ENCODE measurements at places on chromosomes 7 and 10. TPM values are rescaled to one million over a fixed set of nuclear protein-coding genes. Genes with fewer than 3 reads are reported as not detected.

The CHST15 gene
- total RNA-seq = 6.1 TPM

The ASB15 gene
- total RNA-seq = not detected

The TMEM213 gene
- total RNA-seq = not detected

The UNCX gene
- not detected for total RNA-seq

The CLCN1 gene
- 0.68 TPM for total RNA-seq

The TMEM130 gene
- not detected for total RNA-seq

The TRUB1 gene
- total RNA-seq = 13.6 TPM

- ATAC-seq = no peak
Observed at GRCh38 chr10:61475449-61475873, 22.3 kb upstream of the TMEM26 start.

- ATAC-seq = no peak
Observed at GRCh38 chr7:12596225-12596790, 25.8 kb downstream of the SCIN start.

GRCh38 chr7:147044941-147045340 is 928.3 kb downstream of the CNTNAP2 start:
- ATAC-seq = no peak

GRCh38 chr7:43621729-43622448 is 39.0 kb downstream of the STK17A start:
- no peak for ATAC-seq

- ATAC-seq = peak; percentile 17
Observed at GRCh38 chr10:84523526-84523925, 195.1 kb downstream of the CCSER2 start.

DNA sequence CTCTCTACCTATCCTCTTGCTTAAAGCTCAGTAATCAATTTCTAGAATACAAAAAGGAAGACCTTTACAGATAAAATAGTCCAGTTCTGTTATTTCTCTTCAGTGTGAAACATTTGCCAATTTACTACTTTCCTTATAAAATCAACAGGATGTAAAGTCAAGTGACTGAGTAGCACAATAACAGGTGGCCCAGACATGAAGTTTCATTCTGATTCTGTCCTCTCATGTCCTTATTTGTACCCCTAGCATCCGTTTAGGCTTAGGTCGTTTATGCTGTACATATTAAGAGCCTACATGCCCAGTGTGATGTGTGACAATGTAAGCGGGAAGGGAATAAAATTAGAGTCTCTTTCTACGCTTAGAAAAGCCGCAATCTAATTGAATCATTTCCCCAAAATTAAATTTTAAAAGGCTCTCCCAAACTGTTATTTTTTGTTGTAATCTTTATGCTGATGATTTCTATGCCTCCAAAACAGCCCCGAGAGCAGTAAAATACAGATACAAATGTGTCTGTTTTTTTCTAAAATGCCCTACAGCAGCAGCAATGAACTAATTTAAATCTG is 29.1 kb downstream of the EPC1 start:
- ATAC-seq = peak; percentile 41

GRCh38 chr7:20786779-20787659 is at the start of gene SP8:
SP8 (minus strand) TSS chr7:20786886; CDS start chr7:20786798, 88 bp downstream.
- peak; percentile 17 for ATAC-seq

DNA sequence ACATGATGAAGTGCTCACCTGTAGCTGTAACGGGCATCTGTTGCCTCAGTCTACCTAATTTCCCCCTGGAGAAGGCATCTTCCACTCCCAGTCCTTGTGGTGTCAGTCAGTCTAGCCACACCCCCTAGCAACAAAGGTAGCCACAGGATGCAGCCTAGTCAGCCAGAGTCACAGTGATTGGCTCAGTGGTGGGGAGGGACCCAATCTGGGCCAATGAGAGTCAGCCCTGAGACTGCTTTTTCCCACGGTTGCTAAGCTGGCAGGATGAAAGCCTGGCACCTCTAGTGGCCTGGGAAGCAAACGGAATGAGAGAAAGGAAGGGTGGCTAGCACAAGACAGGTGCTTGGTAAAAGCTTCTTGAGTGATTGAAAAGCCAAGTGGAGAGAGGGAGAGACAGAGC is 118.6 kb downstream of the SH3PXD2A start:
- peak; percentile 88 for ATAC-seq

DNA sequence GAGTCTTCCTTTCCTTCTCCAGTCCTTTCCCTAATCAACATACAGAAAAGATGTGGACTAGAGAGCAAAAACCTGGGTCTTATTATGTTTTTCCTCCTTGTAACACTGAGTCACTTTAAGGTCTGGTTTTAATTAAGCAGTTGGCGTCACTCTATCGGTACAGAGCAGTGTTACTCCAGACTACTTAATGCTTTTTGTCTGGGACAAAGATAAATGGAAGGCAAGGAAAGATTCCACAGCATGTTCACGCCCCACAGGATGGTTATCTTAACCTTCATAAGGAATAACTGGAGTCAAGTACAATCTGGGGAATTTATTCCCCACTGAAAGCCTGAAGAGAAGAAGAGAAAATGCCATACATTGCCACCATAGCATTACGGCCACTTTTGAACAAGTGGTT is 145.7 kb downstream of the ELAPOR2 start:
- no peak for ATAC-seq

GRCh38 chr7:133804127-133804526 is 323.0 kb upstream of the LRGUK start:
- ATAC-seq = no peak

- ATAC-seq = no peak
Observed at GRCh38 chr7:157828881-157829280, 492.1 kb downstream of the DNAJB6 start.

DNA sequence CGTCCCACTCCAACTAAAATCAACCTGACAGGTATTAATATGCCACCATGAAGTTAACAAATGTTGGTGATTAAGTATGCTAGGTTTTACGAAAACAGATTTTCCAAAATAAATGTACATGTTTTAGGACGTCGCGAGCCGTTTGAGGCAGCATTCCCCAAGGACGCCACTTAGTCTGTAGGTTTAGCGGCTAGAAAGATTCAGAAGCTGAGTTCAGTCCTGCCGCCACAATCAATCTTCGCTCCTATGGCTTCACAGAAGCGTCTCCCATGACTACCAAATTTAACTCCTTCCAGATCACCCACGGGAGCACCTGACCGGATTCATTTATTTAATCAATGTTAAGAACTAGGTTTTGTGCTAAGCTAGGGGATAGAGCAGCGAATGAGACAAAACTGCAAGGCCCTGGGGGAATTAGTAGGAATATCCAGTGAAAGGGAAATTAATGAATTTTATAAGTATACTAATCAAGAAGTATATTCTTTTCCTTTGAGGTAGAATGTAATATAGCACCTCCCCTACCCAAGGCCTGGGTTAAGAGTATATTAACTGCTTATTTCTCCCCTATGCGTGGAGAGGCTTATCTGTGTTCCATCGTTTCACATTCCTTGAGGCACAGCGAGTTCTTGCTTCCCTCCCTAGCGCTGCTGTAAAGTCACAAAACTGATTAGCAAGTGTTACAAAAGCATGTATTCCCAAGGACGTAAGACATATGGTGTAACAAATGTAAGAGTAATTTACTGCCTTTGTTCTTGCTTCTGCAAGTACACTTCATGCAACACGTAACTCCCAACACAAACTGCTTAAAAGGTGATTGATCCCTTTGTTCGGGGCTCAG is 994 bp upstream of the CYP51A1 start:
- peak; percentile 1 for ATAC-seq

DNA sequence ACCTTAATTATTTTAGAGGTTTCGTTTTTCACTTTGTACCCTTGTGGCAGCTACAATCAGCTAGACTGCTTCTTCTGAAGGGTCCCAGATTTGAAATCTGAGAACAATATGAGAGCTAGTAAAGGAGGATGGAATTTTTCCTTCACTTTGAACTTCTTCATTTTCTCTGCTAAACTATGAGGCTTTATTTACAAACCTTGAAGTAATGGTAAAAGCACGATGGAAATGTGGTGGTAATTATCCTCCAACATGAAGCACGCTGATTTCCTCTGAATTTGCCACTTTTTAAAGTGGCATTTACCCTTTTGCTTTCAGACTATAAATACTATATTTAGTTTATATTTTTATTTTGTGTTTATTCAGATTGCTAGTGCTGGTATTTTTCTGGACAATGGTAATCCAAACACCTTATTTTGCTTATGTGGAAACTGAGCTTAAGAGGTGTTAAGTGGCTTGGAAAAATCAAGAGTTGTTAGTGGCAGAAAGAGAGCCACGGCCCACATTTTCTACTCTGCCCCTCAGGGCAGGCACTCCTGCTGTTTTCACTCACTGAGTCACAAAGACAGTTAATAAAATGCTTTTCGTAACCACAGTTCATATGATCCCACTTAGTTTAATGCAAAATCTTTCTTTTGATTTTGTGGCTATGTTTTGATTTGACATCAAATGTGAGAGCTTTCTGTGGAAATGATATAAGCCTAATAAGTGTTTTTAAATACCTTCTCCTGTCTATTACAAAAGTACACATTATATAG is 2.7 kb downstream of the SSMEM1 start:
- ATAC-seq = no peak

- peak; percentile 99 for ATAC-seq
Observed at GRCh38 chr7:120950539-120951308, at the start of gene ING3. ING3 (plus strand) TSS chr7:120950777; CDS start chr7:120950897, 120 bp downstream.
